ENCODE measurements at places on chromosomes 1 and 21.

DNA sequence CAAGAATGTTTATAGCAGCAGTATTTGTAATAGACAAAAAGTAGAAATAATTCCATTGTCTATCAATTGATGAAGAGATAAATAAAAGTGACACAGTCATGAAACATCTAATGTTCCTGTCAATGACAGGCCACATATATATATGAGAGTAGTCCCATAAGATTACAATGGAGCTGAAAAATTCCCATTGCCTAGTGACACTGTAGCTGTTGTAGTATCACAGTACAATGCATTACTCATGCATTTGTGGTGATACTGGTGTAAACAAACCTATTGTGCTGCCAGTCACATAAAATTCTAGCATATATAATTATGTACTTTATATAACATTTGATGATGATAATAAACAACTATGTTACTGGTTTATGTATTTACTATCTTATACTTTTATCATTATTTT, 141.9 kb upstream of the LYPLAL1 start:
- DNase-seq: no peak

- no peak for DNase-seq
These were observed 10.8 kb upstream of the MYOC start for GRCh38 chr1:171663036-171663853.

DNA sequence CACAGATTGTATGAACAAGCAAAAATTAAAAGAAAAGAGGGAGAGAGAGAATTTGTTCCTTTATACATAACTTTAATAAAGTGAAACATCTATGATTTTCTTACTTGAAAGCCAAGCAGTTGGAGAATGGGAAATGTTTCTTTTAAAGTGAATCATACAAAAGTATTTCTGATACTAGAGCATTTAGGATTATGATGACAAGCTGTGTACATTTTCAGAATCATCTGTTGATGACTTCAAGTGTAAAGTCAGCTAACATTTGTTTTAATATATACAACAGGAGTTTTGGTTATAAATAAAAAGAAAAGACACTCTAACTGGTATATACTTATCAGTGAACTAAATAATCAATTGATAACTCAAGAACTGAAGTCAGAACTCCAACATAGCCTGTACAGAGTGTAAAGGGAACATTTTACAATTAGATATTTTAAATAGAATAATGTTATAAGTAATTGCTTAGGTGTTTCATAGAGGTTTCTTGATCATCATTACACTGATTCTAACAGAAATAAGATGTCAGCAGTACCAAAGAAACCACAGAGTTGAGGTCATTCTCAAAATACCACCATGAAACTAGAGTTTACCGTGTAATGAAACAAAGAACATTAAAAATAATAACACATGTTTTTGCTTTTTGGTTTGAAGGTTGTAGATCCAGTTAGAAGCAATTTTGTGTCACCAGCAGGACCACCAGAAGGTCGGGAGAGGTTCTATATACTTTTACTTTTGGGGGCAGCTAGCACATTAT, 103.4 kb downstream of the COL24A1 start:
- DNase-seq: no peak

DNA sequence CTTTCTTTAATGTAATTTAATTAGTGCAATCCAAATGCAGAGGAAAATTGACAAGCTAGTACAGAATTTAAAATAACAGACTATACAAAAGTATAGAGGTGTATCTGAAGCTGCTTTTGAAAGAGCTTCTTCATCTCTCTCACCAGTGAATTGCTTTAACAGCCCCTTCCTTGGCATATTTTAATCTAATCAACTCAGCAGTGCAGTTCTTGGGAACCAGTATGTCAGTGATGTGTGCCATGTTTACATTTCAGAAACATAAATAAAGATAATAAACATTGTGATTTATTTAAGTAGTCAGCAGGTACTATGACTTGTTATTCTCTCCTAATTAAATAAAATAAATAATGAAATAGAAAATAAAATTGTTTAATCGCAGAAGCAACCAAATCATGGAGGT, 1260.6 kb downstream of the NCAM2 start:
- DNase-seq: no peak

GRCh38 chr1:5906116-5906515, 86.1 kb downstream of the NPHP4 start:
- DNase-seq: no peak

- no peak for DNase-seq
These were observed 3.3 kb downstream of the EYA3 start for GRCh38 chr1:28085129-28085528.

GRCh38 chr1:197141575-197141974, 4.9 kb downstream of the ASPM start:
- DNase-seq: no peak

DNA sequence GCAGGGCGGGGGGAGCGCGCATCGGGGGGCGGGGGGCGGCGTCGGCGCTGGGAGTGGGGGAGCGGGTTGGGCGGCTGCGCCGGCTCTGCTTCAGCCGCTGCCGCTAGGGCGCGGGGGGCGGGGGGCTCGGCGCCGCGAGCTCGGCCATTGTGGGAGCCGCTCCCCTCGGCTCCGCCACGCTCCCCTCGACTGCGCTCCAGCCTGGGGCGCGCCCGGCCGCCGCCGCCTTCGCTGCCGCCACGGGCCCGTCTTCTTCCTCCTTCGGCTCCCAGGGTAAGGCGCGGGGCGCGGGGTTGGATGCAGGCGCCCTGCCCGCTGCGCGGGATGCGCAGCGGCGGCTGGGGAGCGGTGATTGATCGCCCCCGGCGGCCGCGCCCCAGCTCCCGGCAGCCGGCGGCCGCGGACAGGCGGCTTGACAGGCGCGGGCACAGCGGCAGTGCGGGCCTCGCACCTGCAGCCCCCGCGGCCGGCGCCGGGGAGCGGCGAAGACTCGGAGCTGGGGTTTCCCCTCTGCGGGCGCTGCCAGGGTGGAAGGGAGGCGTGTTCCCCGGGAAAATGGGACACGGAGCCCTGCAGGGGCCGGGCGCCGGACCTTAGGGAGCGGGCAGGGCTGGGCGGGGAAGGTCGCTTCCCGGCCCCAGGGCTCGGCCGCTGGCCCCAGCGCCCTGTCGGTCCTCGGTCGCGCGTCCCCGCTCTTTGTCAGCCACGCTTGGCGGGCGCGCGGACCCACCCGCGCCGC, 55.3 kb downstream of the NDUFS5 start:
- no peak for DNase-seq

GRCh38 chr1:209386156-209386555, 197.4 kb upstream of the CAMK1G start:
- DNase-seq: no peak

- peak; percentile 87 for DNase-seq
These were observed 54.1 kb downstream of the TOMM20 start for GRCh38 chr1:235074523-235075047.

DNA sequence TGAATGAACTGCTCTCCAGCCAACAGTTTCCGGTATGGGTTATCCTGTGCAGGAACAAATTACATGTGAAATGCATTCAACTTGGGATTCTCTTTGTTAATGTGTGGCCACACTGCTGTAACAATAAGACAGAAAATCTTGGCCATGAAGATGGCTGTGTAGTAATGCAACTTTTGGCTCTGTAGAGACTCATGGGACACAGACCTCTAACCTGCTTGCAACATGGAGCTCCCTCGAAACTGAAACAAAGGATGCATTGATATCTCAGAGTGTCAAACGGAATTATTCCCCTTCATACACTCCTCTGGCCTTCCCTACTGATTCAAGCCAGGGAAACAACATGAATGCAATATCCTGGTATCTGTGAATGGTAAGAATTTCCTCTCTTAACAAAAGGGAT, 559.3 kb upstream of the ZRANB2 start:
- no peak for DNase-seq

DNA sequence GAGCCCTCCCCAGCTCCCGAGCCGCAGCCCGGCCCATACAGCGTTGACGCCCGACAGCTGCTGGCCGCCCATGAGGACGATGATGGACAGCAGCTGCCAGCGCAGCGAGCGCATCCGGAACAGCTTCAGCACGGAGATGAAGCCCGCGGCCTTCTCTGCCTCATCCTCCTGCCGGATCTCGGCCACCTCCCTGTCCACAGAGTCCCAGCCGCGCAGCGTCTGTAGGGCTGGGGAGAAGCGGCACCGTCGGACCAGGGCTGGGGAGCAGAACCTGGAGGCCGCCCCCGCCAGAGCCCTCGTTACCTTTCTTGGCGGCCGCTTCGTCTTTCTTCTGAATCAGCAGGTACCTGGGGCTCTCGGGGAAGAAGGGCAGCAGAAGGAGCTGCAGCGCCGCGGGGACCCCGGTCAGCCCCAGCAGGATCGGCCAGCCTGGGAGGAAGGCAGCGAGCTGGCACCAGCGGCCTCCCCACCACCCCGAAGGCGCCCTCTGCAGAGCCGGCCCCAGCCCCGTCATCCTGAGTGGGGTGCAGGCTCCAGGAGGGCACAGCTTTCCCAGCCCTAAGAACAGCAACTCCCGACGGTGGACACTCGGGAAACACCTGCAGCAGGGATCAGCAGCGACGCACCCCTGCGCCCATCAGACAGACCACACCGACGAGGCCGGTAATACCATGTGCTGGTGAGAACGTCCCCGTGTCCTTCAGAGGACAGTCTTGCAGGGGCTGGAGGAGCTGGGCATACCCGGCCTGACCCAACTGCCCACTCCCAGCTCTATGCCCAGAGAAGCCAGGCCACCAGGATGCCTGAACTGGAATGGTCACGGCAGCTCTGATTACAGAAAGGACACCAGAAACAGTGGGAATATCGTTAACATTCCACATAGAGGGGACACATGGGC, 13.8 kb upstream of the SLC2A7 start:
- DNase-seq: no peak

DNA sequence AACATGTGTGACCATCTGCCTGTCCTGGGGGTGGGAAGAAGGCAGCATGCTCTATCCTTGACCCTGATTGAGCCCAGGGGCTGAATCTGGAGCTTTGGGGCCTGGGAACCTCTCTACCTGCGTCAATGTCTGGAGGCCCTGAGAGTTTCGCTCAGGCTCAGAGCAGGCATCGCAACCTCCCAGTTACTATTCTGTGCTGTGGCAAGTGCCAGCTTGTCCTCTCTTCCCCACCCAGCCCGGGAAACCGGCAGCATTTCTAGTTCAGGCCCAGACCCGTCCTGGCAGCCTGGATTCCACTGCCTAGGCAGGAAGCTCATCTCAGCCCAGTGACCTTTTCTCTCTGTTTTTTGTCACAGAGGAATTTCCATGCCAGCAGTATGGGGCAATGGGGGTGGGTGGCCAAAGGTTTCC, 10.0 kb upstream of the IRF6 start:
- no peak for DNase-seq

GRCh38 chr1:21669258-21670058, at the start of gene RAP1GAP:
Gene RAP1GAP, minus strand, starts transcription at chr1:21669357. Its CDS starts 49,325 bp downstream, at chr1:21620032.
- no peak for DNase-seq

GRCh38 chr21:36388096-36388495, 2.9 kb downstream of the CHAF1B start:
- DNase-seq: no peak

DNA sequence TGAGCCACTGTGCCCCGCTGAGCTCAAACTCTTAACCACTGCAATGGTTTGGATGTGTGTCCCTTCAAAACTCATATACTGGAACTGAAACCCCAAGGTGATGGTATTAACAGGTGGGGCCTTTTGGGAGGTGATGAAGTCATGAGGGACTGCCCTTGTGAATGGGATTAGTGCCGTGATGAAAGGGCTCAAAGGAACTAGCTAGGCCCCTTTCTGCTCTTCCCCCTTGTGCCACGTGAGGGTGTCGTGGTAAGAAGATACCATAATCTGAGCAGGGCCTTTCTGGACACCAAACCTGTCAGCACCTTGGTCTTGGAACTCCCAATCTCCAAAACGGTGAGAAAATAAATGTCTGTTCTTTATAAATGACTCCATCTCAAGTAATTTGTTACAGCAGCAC, 45.5 kb upstream of the SPOCD1 start:
- no peak for DNase-seq

- no peak for DNase-seq
These were observed 58.1 kb upstream of the IGSF5 start for GRCh38 chr21:39686646-39687468.

DNA sequence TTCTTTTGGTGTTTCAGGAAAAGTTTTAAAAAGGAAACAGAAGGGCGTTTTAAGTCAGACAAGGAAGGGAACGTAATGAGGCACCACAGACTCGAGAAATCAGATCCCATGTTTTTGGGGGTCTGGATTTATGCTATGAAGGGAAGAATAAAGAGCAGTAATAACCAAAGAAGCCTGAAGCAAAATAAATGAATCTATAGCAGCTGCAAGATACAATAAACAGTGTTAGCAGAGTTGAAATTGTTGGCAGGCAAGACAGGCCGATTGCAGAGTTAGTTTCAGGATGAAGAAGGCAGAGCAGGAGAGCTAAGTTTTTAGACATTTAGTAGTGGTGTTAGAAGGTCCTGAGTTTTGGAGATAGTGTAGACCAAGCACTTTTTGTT, 425 bp downstream of the DDR2 start:
- DNase-seq: peak; percentile 39

- no peak for DNase-seq
These were observed 136.8 kb upstream of the F3 start for GRCh38 chr1:94678202-94678848.

- no peak for DNase-seq
These were observed 1142.1 kb upstream of the PRMT6 start for GRCh38 chr1:105914403-105914802.

GRCh38 chr1:46369542-46370213, 24.4 kb upstream of the FAAH start:
- DNase-seq: no peak

DNA sequence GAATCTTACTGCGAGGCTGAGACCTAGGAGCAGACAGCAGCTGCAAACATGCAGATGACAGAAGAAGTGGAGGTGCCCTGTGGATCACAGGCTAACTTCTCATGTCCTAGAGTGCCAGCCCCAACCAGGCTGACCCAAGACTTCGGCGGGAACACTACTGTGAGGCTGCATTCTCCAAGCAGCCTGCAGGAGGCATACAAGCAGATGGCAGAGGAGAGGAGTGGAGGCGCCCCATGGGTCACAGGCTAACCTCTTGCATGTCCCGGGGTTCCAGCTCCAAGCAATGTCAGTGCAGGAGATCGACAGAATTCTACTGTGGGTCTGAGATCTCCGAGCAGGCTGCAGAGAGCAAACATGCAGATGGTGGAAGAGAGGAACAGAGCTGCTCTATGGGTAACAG, 98.1 kb upstream of the ZNF678 start:
- no peak for DNase-seq

- DNase-seq: peak; percentile 39
These were observed 664 bp downstream of the FAM89A start for GRCh38 chr1:231039161-231040018.
